ENCODE measurements at places on chromosomes 7 and 10.

DNA sequence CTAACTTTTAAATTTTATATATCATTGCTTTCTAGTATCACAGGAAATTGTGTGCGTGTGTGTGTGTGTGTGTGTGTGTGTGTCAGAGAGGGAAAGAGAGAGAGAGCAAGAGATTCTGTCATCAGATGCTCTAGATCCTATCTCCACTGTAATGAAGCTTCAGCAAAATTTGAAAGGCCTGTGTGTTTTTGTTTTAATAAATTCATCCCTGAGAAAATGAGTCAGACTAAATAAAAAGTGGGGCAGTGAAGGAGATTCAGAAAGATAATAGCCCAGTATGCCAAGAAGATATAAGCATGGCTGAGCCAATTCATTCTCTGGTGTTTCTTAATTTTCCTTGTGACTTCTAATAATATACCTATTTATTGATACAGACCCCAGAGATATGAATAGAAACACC lies 184.2 kb upstream of the TMEM196 start:
- no peak for DNase-seq

- DNase-seq, result no peak
Measured at GRCh38 chr10:42940487-42941294, 136.2 kb upstream of the RET start.

DNA sequence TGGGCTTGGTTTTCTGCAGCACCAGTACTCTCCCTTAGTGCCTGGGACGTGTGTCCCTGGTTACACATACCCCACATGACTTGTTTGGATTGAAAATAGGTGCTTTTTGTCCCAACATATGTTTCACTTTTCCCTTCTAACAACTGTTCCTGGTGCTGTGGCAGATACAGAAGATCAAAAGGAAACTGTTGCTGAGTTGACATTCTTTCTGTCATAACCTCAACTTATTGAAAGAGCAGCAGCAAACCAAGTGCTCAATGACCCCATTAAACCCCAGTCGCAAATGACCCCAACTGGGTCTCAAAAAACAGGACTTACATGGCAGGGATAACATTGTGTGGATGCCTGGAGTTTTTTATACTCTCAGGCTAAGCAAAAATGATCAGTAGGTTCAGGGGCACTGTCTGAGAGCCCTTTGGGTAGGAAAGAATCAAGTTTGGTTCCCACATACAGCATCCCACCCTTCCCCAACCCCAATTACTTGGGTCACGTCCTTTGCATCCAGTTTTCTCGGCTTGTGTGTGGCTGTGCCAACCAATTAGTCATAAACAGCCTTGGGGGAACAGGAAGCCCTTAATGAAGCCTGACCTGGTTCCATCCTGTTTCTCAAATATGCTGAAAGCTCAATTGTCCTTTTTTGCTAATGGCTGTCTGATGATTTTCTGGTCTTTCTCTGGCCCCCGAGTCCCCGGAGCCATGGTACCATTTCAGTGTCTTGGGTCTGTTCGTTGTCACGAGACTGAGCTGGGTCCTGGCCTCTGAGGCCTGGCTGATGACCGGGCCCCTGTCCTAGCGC lies 4.9 kb downstream of the HKDC1 start:
- no peak for DNase-seq

DNA sequence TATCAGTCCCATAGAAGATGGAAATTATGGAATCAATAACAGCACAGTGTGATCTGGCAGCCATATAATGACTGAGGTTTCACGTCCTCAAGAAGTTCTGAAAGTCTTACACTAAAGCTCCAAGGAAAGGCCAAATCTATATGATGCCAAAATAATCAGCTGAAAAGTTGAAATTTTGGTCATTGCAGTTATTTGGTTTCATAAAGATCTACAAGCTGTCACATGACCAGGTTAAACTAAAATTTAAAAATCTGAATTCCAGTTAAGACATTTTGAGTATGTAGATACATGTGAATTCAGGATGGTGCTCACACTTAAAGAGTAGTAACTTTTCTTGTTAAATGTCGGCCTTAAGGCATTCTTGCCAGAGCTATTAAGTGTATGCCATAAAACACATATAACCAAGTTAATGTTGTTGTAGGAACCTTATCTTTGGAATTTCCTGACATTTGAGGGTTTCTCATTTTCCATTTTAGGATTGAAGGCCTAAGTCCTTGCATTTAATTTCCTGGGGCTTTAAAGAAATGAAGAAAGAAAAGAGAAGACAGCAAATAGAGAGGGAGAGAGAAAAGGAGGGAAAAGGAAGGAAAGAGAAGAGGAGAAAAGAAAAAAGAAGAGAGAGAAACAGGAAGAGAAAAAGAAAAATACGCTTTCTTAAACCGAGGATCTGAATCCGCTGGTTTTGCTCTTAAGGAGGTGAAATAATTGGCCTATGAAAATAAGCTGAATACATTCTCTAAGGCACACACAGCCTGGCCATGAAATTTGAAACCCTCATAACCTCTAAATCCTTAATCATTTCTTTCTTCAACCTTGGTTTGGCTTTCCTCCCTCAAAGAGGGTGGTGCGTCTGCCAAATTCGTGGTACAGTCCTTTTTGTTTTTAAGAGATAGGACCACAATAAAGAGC lies 43.8 kb downstream of the DENND2A start:
- DNase-seq, result no peak

GRCh38 chr10:84159076-84159685 lies 14.4 kb upstream of the GPR15LG start:
- DNase-seq, result no peak

- DNase-seq, result no peak
Measured at GRCh38 chr7:28192786-28193585, 12.4 kb upstream of the JAZF1 start.

DNA sequence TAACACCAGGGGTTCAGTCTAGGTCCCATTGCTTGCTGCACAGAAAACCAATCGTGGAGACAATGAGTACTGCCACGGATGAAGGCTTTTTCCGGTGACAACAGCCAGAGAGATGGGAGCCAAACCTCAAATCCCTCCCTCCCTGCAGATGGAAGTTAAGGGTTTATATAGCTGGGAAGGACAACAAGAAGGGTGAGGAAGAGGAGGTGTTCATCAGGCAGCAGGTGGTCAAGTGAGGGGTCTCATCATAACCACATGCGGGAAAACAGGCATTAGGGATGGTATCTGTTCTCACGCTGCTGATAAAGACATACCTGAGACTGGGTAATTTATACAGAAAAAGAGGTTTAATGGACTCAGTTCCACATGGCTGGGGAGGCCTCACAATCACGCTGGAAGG lies 91.3 kb downstream of the MKX start:
- no peak for DNase-seq

GRCh38 chr7:151688236-151688780 lies 168.6 kb upstream of the RHEB start:
- no peak for DNase-seq

- no peak for DNase-seq
Measured at GRCh38 chr7:92778972-92779371, 57.4 kb downstream of the CDK6 start.

DNA sequence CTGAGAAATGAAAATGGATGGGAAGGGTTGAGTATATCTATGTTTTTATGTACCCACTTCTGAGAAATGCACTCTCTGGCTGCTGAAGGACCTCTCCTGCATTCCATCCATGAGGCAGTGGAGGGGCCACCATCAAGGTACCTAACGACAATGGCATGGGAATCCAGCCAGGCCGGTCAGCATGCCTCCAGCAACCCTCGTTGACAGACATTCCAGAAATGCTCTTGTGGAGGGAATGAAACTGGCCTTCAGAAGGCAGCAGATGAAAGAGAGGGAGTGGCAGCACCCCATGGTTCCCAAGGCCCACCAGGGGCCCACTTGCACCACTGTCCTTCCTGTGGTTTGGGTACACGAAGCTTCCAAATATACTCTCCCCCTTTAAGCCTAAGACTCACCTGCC lies 269.0 kb downstream of the ARHGAP12 start:
- no peak for DNase-seq

All from stimulated activated CD8-positive, alpha-beta memory T cell treated with anti-CD3 and anti-CD28 coated beads, Interleukin-7, amount 100 ng/mL, for 1 hour (primary cell).